Stimulated activated CD8-positive, alpha-beta memory T cell treated with anti-CD3 and anti-CD28 coated beads, Interleukin-7, amount 100 ng/mL, for 48 hours (primary cell): ENCODE measurements at places on chromosomes 11 and 22.

GRCh38 chr11:47192111-47192510 lies 5.9 kb upstream of the PACSIN3 start:
- DNase-seq = no peak

GRCh38 chr22:38083931-38084631 lies at the start of gene SLC16A8:
Gene SLC16A8, minus strand, starts transcription at chr22:38084184. Its CDS starts 1,311 bp downstream, at chr22:38082873.
- no peak for DNase-seq

DNA sequence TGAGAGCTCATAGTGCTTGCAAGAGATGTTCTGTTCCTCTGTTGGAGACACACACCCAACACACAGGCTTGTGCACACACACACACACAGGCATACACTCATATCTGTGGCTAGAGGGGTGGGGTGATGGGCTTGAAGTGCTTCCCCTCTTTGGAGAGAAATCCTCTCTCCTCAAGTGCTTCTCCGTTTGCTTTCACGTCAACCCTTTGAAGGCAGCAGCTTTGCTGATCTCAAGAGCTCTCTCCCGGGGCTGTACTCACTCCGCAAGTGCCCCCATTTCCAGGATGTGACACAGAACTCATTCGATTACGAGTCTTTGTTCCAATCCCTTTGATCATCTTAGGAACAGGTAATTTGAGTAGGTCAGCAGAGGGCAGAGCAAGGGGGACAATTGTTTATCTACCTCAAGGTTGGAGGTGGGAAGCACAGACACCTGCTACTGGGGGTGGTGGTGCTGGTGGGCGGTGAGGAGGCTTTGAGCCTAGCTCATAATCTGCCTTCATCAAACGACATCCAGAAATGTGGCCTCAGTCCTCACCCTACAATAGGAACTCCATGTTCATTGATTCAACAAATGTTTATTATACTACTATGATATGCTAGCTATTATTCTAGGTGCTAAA lies 529.8 kb upstream of the CADM1 start:
- no peak for DNase-seq

- DNase-seq = no peak
Observed at GRCh38 chr11:46352063-46352841, 5.0 kb downstream of the DGKZ start.

GRCh38 chr11:128375961-128376360 lies 211.4 kb downstream of the ETS1 start:
- DNase-seq = no peak
